AG09309 (cell line): ENCODE measurements at places on chromosomes 7 and 10.
A peak's percentile ranks its signal among the peaks of the same experiment; 100 is the strongest.

DNA sequence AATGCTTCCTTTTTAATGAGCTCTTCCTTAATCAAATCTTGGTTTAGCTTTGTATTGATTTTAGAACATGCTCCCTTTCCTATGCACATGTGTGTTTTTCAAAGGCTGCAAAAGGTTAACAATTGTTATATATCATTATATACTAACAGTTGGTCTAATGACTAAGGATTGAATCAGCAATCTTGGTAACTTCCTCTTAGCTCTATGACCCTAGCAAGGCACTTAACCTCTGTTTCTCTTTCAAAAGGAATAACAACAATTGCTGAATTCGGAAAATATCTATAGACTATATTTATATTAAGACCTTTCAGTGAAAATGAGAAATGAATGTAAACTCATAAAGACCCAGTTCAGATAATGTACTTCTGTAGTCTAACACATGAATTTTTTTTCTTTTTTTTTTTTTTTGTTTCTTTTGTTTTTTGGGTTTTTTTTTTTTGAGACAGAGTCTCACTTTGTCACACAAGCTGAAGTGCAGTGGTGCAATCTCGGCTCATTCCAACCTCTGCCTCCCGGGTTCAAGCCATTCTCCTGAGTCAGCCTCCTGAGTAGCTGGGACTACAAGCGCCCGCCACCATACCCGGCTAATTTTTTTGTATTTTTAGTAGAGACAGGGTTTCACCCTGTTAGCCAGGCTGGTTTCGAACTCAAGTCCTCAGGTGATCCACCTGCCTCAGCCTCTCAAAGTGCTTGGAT, 48.8 kb downstream of the HOXA1 start:
- no peak for DNase-seq

GRCh38 chr7:94412762-94413322, 18.1 kb downstream of the COL1A2 start:
- DNase-seq: no peak

DNA sequence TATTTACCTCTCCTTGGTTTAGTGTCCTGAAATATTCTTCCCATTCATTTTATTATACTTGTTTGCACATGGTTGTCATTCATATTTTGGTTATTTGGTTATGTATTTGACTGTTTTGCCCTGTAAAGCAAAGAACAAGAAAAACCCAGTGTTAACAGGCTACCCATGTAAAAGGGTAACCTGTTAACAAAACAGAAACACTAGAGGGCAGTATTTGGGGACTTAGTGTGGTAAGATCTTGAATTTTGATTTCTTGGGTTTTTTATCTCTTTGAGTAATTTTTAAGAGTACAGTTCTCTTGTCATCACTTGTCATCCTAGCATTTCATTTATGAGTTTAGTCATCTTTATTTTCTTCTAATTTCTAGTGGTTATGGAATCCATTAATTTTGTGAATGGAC, 51.3 kb downstream of the POLL start:
- DNase-seq: no peak

GRCh38 chr7:47254081-47254977, 327.6 kb downstream of the TNS3 start:
- no peak for DNase-seq

- no peak for DNase-seq
Measured at GRCh38 chr10:3287572-3288445, 115.2 kb upstream of the PITRM1 start.

GRCh38 chr10:114261076-114261475, 22.0 kb downstream of the VWA2 start:
- peak; percentile 60 for DNase-seq

- DNase-seq: no peak
Measured at GRCh38 chr10:3366735-3367405, 194.3 kb upstream of the PITRM1 start.

DNA sequence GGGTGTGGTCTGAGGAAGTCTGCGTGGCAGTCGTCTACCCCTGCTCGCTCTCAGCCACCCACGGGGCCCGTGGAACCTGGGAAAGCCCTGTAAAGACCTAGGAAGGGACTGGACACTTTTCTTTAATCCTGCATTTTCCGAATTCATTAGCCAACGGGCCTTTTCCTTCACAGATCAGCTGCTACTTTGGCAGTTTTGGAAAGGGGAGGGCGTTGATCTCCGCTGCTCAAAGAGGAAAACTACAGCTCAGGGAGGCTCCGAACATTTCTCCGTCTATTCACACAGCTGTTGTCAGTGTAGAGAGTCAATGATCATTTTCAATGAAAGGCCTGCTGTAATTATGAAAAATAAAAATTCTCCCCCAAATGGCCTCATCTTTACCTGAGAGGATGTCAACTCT, 450.1 kb upstream of the MKI67 start:
- no peak for DNase-seq

DNA sequence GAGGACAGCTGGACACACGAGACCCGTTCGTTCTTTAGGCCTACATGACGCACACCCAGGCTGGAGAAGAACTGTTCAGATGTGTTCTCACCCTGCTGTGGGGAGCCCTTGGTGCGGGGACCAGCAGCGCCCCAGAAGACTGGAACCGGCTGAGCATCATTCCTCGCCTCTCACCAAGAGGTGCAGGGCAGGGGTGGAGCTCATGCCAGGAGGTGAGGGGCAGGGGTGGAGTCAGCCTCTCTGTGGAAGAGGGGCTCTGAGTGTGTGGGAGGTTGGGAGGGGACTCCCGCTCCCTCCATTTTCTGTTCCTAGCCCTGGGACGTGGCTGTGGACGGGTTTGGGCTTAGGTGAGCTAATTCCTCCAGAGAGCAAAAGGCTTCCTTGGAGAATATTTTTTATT, 66.0 kb upstream of the SHH start:
- DNase-seq: no peak

GRCh38 chr7:133859871-133860450, 267.2 kb upstream of the LRGUK start:
- no peak for DNase-seq
